ENCODE measurements at places on chromosomes 6 and 20. TPM values are rescaled to one million over a fixed set of nuclear protein-coding genes. Genes with fewer than 3 reads are reported as not detected.

The CYP24A1 gene
- 0.96 TPM for total RNA-seq

The THBD gene
- 18.0 TPM for total RNA-seq

The PGC gene
- not detected for total RNA-seq

The L3MBTL1 gene
- total RNA-seq = 10.4 TPM

The PRKN gene
- 0.58 TPM for total RNA-seq

The PTK7 gene
- 47.0 TPM for total RNA-seq

The AGPAT1 gene
- total RNA-seq = 20.3 TPM

The NOP56 gene
- total RNA-seq = 257 TPM

The TAP2 gene
- total RNA-seq = 10.4 TPM
